ENCODE measurements at places on chromosomes 7 and 10. TPM values are rescaled to one million over a fixed set of nuclear protein-coding genes. Genes with fewer than 3 reads are reported as not detected.

The FGFR2 gene
- 13.8 TPM for total RNA-seq

DNA sequence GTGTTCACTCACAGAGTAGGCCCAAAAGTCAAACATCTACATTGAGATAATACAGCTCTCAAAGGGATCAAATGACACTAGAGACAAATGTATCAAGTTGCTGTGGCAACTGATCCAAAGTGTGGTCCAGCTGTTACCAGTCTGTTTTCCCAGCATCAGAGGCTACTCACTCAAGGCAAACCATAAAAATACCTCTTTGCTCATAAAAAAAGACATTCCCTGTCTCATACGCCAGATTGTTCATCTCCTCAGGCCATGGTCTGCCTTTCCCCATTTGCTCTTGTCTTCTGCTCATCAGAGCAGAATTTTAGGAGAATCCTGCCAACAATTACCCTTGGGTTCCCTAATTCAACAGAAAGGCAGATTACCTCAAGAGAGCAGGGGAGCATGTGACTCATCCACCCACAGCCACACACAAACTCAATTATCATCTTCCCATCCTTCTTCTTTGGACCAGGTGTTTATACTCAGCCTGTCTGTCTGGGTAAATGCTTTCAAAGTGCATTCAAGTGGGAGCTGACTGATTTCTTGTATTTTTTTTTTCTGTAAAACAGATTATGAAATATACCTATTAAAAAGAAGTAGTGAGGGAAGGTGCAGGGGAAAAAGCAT lies 226.5 kb upstream of the HPS1 start:
- DNase-seq = no peak

GRCh38 chr10:70549962-70550458 lies 52.5 kb downstream of the PRF1 start:
- peak; percentile 97 for DNase-seq

DNA sequence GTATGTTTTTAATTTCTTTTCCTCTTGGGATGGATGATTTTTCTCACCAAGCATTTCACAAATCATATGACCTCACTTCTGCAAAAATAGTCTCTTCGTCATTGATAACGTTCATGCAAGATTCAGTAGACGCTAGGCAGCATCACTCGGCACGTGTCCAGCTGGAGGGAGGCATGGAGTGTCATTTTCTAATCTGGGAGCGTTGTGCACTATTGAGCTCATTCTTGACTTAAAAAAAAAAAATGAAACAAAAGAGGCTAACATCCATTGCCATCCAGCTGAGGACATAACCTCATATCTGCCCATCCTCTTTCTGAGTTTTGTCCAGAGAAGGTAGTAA lies 56.2 kb downstream of the COL17A1 start:
- DNase-seq = no peak

DNA sequence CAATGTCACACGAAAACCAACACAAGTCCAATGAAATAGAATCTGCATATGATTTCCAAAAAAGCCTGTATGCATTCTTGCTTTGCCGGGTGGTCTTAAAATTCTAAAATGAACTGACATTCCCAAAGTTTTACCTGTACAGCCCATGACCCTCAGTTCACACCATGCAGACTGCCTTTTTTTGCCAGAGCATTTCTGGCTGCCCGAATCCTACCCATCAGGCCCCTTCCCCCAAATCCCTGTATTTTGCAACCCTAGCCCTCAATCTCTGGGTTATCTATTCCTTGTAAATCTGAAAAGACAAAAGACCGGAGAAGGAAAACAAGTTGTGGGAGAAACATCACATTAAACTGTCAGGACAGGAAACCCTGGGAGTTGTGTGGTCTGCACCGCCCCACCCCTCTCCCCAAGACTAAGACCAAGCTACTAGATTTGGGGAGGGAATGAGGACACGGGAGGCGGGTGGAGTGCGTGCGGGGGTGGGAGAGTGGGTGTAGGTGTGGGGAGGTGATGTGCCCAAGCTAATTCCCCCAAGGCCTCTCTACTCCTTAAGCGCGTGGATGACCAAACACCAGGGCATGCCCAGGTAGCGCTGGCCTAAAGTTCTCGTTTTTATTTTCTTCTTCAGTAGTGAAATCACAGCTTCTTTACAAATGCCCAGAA lies 1.4 kb downstream of the JCAD start:
- no peak for DNase-seq

The MORN4 gene
- 4.0 TPM for total RNA-seq

The EIF5AL1 gene
- 0.72 TPM for total RNA-seq

The AP5Z1 gene
- 73.1 TPM for total RNA-seq

- DNase-seq = no peak
Measured at GRCh38 chr10:74156919-74157289, 5.9 kb downstream of the ADK start.

The KCND2 gene
- total RNA-seq = 9.4 TPM

GRCh38 chr10:99661377-99661763 lies 2.1 kb downstream of the ENTPD7 start:
- DNase-seq = peak; percentile 93

- DNase-seq = no peak
Measured at GRCh38 chr7:152521420-152522337, 85.9 kb upstream of the KMT2C start.

- DNase-seq = no peak
Measured at GRCh38 chr10:43945908-43946307, 297.2 kb upstream of the ZNF32 start.

GRCh38 chr7:134483296-134483695 lies 24.4 kb upstream of the AKR1B1 start:
- DNase-seq = no peak

The IMMP2L gene
- total RNA-seq = 14.1 TPM

The GIMAP2 gene
- total RNA-seq = 9.4 TPM

The FZD1 gene
- total RNA-seq = 45.4 TPM

GRCh38 chr10:7811000-7811399 lies 7.3 kb upstream of the TAF3 start:
- no peak for DNase-seq

GRCh38 chr10:17980846-17981565 lies 29.3 kb downstream of the SLC39A12 start:
- DNase-seq = no peak

The EPDR1 gene
- total RNA-seq = 99.3 TPM

The MCM7 gene
- 28.6 TPM for total RNA-seq

GRCh38 chr7:47576031-47576865 lies 5.7 kb downstream of the TNS3 start:
- peak; percentile 92 for DNase-seq

The ACTL6B gene
- not detected for total RNA-seq

The EPO gene
- total RNA-seq = not detected

The AMPH gene
- 4.4 TPM for total RNA-seq

DNA sequence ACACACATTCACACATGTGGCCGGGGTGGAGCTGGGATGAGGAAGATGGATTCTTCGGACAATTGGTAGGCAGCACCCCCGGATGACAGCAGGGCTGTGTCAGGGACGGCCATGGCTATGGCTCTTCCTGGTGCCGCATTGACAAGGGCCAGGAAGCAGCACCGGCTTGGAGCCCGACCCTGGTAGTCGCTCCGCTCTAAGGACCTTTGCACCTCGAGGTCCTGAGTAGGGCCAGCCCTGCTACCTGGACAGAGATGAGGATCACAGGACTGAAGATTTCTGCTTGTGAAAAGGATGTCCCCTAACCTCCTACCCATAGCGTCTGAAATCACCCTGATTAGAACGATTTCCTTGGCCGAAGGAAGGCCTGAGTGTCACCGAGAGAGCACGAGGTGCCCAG lies 134.1 kb downstream of the ADARB2 start:
- no peak for DNase-seq

The HOXA7 gene
- total RNA-seq = 4.4 TPM

The VIPR2 gene
- not detected for total RNA-seq

Data from osteoblast (primary cell).